Epithelial cell of alveolus of lung (primary cell): ENCODE measurements at places on chromosomes 6 and 20. TPM values are rescaled to one million over a fixed set of nuclear protein-coding genes. Genes with fewer than 3 reads are reported as not detected.

CAPN11 gene
- total RNA-seq: not detected in 2 replicates

EPB41L1 gene
- total RNA-seq: 16.8 and 17.6 TPM in 2 replicates

SOBP gene
- 1.0 and 4.2 TPM in 2 replicates for total RNA-seq

ZNF831 gene
- not detected in 2 replicates for total RNA-seq

PLAGL1 gene
- total RNA-seq: 7.2 and 20.5 TPM in 2 replicates

KHDRBS2 gene
- total RNA-seq: not detected in 2 replicates

ARID1B gene
- total RNA-seq: 20.3 and 56.7 TPM in 2 replicates

BPIFB2 gene
- not detected in 2 replicates for total RNA-seq

MYLK4 gene
- 0.13 and 0.24 TPM in 2 replicates for total RNA-seq

SEMG1 gene
- not detected in 2 replicates for total RNA-seq

MROH8 gene
- total RNA-seq: 0.39 and 2.5 TPM in 2 replicates

DEFB125 gene
- not detected in 2 replicates for total RNA-seq

MAK gene
- total RNA-seq: 0.24 TPM in 1 of 2 replicates, not detected in the other

KCNK17 gene
- total RNA-seq: not detected in 2 replicates

TPBG gene
- 69.7 and 87.8 TPM in 2 replicates for total RNA-seq

TRIM10 gene
- not detected in 2 replicates for total RNA-seq

PI3 gene
- total RNA-seq: not detected in 2 replicates
